ENCODE measurements at places on chromosomes 2 and 18.

DNA sequence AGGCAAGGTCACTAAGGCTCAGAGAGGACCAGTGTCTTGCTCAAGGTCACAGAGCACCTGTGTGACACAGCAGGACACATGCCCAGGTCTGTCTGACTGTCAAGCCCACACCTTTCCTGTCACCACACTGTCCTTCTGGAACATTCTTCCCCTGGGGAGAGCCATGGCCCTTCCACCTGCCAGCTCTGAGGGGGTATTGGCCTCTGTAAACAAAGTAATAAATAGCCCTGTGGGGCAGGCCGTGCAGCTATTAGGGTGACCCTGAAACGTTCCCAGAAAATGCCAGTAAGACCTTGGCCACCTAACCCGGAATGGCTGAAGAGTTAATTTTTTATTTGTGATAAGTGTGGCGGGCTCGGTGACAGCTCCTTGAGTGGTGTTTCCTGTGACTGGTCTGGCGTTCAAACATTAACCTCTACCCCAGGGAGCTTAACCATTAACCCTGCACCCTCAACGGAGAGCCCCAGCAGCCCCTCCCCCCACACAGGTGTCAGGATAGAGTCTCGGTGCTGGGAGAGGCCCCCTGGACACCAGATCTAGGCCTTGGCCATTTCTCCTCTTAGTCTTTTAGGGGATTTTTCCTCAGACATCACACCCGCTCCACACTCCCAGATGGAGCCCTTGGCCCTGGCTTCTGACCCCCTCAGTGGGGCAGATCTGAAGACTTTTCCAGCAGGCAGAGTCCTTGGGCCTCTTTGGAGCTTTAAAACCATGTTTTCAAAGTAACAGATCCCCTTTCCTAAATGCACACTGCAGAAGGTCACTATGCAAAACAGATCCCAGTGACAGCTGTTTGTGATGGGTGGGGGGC is 36.6 kb downstream of the SCTR start:
- peak; percentile 55 for DNase-seq

DNA sequence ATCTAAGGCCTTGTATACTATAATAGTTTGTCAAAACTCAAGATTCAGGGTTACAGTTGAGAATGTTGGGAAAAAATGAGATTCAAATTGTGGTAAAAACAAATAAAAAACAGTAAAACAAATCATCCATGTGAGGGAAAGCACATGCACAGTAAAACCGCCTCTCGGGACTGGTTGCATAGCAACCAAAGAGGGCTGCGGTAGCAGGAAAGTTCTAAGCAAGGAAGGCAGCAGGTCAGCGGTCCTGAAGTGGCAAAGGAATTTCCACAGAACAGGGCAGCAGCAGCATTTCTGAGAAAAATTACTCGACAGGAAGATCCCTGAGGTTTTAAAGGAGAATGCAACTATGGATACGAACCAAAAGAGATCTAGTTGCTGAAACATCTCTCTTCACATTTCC is 93.7 kb downstream of the DYNAP start:
- no peak for DNase-seq

DNA sequence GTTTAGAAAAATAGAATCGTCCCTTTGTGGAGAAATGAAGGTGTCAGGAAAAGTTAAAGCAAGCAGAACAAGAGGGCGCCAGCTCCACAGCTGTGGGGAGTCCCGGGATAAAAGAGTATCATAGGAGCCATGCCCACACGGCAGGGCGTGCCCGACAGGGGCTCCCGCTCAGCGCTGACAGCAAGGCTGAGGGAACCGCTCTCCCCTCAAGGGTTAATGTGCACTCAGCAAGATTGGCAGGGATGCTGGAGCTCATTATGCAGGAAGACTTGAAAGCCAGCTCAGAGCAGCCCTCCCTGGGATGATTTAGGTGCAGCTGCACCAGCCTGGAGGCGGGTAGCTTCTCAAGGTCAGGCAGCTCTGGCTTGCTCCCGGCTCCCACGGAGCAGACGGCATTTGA is 500.2 kb downstream of the EIPR1 start:
- peak; percentile 30 for DNase-seq

DNA sequence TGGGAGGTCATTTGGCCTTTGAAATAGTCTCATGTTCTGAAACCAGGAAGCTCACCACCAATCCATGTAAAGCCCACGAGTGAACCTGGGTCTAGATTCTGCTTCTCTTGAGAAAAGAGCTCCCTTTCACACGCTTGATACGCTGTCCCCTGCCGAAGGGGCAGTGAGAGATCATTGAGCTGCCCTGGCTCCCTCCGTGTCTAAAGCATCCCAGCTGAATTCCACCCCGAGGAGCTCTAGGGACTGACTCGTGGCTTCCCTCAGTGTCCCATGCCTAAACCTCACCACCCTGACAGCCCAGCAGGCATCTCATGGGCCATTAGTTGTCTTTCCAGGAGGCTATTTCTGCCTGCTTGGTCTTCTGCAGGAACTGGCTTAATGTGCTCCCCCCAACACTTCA is 68.6 kb downstream of the COL6A3 start:
- DNase-seq: peak; percentile 51

DNA sequence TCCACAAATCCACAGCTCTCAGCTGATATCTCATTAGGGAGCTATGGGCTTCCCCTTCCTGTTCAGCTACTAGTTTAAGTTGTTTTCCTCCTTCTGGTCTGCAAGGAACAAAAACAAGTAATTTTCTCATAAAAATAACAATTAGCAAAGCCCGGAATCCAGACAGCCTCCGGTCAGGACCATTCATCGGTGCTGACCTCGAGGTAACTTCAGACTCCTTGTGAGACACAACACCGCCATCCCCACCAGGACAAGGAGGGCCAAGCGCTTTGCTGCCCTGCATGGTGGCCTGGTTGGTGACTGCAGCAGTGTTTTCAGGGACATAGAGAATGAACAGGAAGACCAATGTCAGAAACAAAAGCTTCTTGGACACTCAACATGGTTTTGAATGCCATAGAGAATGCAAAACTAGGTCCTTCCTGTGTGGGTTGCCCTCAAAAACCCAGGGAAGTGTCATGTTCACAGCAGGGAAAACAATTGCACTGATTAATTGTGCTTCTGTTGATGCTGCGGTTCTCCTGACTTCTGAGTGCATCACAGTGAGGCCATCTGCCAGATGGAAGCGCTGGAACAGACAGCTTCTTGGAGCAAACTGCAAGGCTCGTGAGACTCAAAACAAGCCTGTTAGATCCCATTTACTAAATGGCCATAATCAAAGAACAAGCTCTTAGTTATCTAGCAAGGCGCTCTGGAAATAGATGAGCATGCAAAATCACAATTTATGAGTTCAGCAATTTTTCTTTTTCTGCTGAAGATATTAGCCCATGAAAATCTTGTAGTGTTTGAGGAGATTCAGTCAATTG is 77.1 kb downstream of the HS1BP3 start:
- no peak for DNase-seq

- DNase-seq: no peak
Measured at GRCh38 chr2:57434441-57434840, 612.2 kb upstream of the VRK2 start.

GRCh38 chr2:170360546-170361089 is 182.7 kb downstream of the MYO3B start:
- DNase-seq: no peak

DNA sequence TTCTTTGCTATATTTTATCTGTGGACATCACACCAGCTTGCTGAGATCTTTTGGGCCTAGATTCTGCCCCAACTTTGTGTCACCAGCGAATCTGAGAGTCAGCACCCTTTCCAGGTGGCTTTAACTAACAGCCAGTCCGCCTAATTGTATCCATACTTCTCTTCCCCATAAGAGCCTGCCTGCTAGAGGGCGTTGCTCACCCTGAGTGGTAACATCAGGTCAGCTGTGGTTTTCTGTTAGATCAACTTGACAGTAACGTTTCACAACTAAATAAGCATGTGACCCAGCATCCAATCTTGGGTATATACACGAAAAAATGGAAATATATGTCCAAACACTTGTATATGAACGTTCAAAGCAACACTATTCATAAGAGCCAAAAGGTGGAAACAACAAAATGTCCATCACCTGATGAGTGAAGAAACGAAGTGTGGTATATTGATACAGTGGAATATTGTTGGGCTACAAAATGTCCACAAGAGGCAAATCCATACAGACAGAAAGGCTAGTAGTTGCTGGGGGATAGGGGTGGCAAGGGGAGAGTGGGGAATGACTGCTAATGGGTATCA is 24.9 kb downstream of the EFHD1 start:
- DNase-seq: no peak

- DNase-seq: no peak
Measured at GRCh38 chr2:45925026-45925425, 273.6 kb downstream of the PRKCE start.

DNA sequence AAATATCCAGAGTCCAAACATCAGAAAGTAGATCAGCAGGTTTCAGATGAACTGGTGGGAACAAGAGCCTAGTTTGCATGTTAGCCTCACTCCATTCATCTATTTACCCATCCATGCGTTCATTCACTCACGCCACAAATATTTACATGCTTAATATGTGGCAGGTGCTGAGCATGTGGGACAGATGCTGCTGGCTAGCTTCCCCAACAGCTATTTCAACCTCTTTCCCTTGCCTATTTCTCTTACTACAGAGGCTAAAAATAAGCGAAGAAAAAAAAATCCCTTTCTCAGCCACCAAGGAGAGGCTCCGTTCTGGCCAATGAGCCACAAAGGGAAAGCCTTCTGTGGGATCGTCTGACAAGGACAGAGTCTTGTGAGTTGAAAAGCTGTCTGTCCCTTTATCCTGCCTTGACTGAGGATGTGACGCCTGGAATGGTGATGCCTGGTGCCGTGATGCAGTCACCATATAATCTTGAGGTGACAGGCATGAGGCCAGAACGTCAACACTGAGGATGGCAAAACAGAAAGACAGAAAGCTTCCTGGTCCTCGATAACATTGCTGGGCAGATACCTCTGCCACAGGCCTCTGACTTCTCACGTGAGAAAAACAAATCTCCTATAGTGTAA is 78.2 kb downstream of the KCTD1 start:
- no peak for DNase-seq

DNA sequence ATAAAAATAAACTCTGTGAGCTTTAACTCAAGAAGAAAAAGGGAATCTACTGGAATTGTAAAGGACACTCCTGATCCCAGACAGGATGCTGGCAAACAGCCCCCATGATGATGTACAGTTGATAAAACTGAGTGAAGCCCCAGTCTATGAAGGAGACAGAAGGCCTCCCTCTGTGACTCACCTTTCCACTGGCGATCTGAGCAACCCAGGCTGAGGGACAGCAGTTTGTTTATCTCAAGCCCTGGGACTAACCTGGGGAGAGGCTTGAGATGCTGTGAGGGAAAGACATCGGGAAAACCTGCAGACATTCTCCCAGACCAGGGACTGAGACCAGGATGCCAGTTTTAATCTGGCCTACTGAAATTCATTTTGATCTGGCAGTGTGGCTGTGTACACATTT is 104.5 kb upstream of the CDH2 start:
- no peak for DNase-seq

- DNase-seq: no peak
Measured at GRCh38 chr2:32937602-32938448, 8.9 kb upstream of the LTBP1 start.

DNA sequence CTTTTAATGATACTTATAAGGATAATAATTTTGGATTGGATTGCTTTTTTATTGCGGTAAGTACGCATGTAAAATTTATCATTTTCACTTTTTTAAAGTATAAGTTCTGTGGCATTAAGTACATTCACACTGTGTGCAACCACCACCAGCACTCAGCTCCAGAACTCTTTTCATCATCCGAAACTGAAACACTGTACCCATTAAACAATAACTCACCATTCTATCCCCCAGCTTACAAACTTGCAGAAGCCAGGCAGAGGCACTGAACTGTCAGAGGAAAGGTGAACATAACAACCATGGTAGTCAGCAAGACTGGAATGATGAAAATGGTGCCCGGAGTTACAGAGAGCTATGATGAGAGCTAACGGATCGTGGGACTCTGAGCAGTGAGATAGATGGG is 465.9 kb downstream of the ADCYAP1 start:
- DNase-seq: no peak

- no peak for DNase-seq
Measured at GRCh38 chr18:76687304-76687962, 134.9 kb upstream of the ZNF236 start.

- no peak for DNase-seq
Measured at GRCh38 chr2:61220768-61221167, 58.8 kb downstream of the C2orf74 start.

- DNase-seq: no peak
Measured at GRCh38 chr2:10477443-10478297, 29.5 kb upstream of the ODC1 start.

GRCh38 chr2:76008001-76008702 is 297.4 kb upstream of the GCFC2 start:
- no peak for DNase-seq

DNA sequence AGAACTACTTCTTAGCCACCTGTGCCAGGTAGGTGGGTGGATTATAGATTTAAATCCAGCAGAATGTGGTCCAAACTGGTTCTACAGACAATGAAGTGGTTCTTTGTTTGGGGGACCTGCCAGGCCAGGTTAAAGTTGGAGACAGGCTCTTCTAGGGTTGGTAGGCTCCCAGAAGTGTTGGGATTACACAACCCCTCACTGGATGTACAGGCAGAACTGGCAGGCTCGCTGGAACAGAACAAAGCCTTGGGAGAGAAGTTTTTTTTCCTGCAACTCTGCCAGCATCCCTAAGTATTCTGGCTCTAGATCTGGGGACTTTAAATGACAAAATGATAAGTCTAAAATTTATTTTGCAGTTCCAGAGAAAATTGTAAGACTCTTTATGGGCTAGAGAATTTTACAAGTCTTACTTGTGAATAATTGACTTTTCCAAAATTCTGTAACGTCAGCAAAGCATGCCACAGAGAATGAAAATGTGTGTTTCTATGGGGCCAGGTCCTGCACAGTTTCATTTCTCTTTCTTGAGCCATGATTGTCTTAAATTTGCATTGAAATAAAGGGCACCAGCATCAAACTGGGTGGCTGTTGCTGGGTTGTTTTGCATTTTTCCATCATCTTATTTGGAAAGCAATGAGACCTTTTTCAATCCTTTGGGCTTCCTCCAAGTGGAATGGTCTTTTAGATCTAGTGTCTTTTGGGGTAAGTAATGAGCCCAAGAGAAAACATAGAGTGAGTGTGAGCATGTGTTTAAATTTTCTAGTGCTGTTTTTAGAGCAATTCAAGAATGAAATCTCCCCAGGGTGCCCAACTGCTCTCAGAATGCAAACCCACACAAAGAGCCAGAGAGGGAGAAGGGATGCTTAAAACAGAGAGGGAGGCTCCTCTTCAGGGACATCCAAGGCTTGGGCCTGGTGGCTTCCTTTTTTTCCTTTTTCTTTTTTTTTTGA is 32.4 kb upstream of the ATL2 start:
- DNase-seq: no peak

GRCh38 chr2:69188182-69188900 is 175.4 kb downstream of the ANTXR1 start:
- DNase-seq: no peak

GRCh38 chr2:189254268-189254883 is 74.8 kb upstream of the COL5A2 start:
- peak; percentile 86 for DNase-seq

DNA sequence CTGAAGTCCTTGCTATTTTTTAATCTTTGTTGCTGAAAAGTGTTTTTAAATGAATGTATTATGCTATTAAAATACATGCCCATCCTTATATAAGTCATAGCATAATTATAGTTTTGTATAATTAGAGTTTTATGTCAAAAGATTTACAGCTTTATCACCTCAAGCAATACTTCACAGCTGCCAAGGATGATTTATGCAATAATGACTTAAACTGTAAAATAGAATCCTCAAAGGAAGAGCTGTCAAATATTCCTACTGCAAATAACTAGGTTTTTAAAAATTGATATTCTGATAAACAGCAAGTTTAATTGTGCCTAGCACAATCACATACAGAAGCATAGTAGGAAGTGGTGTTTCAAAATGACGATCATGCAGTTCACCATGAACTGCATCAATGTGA is 5.2 kb downstream of the KCNH7 start:
- no peak for DNase-seq
